ENCODE measurements at places on chromosomes 12 and 14.

DNA sequence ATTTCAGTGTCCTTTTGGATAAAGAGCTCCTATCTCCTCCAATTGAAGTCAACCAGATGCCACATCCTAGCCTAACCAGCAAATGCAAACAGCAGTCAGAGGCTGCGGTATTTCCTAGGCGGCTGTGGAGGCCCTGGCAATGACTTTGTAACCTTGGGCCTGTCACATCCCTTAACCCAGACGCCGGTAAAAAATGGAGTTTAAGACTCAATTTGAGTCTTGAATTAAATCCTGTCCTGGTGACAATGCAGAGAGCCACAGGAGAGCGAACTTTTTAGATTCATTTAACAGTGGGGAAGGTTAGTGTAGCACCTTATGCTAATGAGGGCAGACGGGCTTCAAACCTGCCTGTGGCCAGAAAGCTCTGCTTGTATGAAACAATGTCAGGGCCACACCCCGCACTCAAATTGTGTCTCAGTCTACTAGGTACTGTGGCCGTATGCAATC is 1.3 kb downstream of the C12orf75 start:
- no peak for DNase-seq

- no peak for DNase-seq
Observed at GRCh38 chr12:25995906-25996305, 37.4 kb downstream of the RASSF8 start.

- DNase-seq: no peak
Observed at GRCh38 chr14:54052696-54053385, 96.2 kb upstream of the BMP4 start.

- DNase-seq: no peak
Observed at GRCh38 chr12:91986084-91986483, 159.6 kb downstream of the BTG1 start.

DNA sequence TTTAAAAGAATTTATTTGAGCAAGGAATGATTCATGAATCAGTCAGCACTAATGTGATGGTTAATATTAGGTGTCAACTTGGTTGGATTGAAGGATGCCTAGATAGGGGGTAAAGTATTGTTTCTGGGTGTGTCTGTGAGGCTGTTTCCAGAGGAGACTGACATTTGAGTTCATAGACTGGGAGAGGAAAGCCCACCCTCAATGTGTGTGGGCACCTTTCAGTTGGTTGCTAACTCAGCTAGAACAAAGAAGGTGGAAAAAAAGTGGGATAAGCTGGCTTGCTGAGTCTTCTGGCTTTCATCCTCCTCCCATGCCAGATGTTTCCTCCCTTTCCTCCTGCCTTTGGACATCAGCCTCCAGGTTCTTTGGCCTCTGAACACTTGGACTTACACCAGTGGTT is 47.2 kb downstream of the TESPA1 start:
- no peak for DNase-seq
